NCI-H446 (cell line): ENCODE measurements at places on chromosomes 11 and 22.

GRCh38 chr11:39725081-39725480 is 1734.4 kb downstream of the LRRC4C start:
- DNase-seq = no peak

GRCh38 chr11:8251616-8252295 is 11.9 kb downstream of the LMO1 start:
- DNase-seq = no peak

GRCh38 chr11:7597620-7598019 is 75.7 kb downstream of the CYB5R2 start:
- no peak for DNase-seq

DNA sequence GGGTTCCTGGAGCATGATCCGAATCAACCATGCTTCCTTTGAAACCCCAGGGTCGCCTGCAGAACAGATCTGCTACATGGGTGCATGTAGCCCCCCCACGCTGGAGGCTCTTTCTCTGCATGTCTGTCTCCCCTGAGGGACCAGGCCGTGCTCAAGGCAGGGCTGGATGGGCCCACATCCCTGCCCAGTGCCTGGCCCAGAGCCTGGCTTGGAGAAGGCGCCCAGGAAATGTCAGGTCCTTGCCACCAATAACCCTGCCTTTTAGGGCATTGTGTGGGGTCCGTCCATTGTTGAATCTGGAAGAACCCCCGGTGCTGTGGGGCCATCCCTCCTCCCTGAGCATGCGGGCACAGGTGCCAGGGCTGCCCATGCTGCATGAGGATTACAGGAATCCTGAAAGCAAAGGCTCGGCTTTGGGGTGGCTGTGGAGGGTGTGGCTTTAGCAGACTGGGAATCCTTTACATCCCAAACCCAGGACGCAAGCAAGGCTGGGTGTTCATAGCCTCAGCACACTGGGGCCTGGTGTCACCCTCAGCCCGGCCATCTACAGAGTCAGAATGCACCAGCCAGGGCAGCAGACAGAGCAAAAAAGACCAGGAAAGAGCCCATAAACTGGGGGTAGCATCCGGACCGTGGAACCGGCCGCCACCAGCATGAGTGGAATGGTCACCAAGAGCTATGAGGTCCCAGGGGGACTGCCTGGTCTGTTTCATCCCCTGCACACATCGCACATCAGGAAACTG is 48.2 kb downstream of the RTL6 start:
- no peak for DNase-seq

DNA sequence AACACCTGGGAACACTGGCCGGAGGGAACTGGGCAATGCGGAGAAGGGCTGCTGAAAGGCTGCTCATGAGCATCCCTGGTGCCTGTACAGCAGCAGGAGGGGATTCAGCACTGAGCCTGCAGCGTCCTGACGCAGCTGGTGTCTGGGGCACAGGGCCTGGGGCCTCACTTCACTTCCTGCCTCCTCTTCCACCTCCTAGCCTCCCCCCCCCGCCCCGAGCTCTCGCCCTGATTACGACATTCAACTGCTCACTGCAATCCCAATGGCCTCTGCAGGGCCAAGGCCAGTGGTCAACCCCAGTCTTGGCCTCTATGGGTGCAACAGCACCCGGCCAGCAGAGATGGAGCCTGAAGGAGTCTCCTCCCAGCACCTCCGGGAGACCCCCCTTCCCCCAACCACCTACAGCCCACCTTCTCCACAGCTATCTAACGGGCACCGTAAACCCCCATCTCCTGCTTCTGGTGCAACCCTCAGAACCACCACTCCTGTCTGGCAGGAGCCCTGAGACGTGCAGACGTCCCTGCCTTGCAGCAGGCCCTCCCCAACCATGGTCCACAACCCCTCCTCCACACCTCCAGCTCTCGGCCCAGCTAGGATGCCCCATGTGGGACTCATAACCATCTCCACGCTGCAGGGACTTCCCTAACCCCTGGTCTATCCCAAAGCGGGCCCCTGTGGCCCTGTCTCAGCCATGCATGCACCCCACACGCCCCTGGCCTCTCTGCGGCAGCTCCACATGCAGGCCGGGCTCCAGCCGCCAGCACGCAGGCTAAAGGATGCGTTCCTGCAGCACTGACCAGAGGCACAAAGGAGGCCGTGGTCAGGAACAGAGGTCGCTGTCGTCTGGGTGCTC is 38.2 kb downstream of the BRD1 start:
- no peak for DNase-seq

DNA sequence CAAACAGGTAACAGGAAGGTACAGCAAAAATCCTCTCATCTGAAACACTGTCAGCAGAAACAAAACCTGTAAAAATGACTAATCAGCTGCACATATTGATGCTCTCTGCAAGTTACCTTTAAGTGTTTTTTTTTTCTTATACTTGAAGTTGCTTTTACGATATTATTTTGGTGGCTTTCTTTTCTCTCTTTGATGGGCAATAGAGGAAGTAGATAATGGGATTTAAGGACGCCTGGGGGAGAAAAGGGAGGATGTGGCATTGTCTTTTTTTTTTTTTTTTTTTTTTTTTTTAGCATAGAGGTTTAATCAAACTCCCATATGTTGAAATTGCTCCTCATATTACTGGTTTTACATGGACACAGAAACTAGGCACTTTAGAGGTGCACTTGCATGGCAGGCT is 11.4 kb upstream of the ADSL start:
- DNase-seq = no peak

GRCh38 chr22:39241794-39242594 is 2.8 kb downstream of the PDGFB start:
- no peak for DNase-seq

- DNase-seq = no peak
Measured at GRCh38 chr11:69249311-69250185, 44.4 kb upstream of the MYEOV start.

- no peak for DNase-seq
Measured at GRCh38 chr11:25924586-25924985, 407.3 kb upstream of the ANO3 start.

GRCh38 chr11:16773981-16774935 is 35.8 kb downstream of the C11orf58 start:
- DNase-seq = no peak

GRCh38 chr11:45860348-45860747 is 13.1 kb downstream of the CRY2 start:
- no peak for DNase-seq

GRCh38 chr11:10351765-10352641 is 47.1 kb downstream of the ADM start:
- DNase-seq = peak; percentile 28

DNA sequence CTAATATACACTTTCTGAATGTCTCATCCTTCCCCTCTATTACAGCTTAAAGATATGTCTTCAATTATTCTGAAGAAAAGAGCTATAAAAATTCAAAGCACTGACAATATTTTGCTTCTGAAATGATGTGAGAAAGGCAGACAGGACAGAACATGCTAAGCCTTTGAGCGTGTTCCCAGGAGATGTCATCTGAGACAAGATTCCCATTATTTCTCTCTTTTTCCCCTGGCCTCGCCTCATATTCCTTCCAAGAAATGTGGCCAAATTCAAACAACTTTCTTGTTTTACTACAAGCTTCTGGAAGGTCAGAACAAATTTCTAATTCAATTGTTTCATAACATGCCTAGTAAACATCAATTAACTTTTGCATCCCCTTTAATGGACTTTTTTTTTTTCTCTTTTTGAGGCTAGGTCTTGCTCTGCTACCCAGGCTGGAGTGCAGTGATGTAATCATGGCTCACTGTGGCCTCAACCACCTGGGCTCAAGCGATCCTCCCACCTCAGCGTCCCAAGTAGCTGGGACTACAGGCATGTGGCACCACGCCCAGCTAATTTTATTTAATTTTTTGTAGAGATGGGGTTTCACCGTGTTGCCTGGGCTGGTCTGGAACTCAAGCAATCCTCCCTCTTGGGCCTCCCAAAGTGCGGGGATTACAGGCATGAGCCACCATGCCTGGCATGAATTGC is 37.1 kb upstream of the NFRKB start:
- DNase-seq = no peak

DNA sequence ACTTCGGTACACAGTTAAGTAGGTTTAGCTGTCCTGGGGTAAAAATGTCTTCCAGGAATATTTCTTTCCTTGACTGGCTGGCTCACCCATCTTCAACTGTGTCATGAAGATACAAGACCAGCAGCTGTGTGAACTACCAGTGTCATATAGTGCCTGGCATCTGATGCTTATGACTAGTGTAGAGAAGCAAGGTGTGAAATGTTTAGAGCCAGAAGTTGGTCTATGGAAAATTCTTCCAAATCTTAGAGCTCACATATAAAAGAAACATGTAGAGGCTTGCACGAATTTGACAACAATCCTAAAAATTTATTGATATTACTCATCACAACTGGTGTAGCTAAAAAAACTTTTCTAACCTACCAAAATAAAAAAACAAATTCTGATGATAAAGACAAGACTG is 54.4 kb downstream of the ARL14EP start:
- DNase-seq = no peak

GRCh38 chr11:34573537-34573936 is 47.4 kb upstream of the EHF start:
- DNase-seq = no peak

DNA sequence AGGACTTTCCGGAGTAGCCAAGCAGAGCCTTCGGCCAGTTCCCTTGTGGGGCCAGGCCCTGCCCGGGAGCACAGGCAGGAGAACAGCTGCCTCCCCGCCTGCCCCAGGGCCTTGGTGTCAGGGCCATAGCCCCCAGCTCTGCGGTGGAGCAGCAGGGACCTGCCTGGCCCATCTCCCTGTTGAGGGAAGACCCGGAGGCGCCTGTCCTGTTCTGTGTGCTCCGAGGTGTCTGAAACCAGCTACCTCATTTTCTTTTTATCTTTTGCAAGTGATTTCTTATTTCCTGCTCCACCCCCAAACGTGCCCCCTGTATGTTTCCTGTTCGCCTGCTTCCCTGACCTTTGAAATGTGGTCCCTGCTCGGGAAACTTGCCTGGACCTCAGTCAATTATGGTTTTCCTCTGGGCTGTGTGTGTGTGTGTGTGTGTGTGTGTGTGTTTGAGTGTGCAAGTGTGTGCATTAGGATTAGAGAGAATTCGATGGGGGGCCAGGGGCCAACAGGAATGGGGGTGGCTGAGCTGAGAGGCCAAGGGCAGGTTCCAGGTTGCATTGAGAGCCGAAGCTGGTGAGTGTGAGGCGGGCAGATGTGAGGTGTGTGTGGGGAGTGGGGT is 19.1 kb downstream of the LRP5 start:
- no peak for DNase-seq

DNA sequence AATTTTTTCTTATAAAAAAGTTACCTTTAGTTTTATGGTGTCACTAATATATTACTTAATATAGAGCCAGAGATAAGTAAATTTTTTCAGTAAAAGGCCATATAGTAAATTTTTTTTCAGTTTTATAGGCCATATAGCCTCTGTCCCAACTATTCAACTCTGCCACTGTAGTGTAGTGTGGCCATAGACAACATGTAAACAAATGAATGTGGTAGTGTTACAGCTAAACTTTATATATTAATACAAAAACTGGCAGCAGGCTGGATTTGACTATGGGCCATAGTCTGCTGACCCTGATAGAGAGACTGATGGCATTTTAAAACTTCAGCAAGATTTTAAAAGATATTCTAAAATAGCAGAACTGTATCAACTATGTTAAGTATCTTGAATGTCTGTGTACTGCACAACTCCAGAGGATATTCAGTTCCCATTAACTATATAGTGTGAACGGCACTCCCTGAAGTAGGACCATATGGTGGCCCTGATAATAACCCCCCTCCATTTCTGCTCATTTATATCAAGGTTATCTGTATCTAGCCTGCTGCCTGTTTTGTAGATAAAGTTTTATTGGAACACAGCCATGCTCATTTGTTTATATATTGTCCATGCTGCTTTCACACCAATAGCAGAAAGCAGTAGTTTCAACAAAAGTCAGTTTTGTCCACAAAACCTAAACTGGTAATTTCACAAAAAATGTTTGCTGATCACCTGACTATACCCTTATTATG is 71.6 kb downstream of the PRMT3 start:
- DNase-seq = no peak

- peak; percentile 95 for DNase-seq
Measured at GRCh38 chr11:78740199-78741071, 165.8 kb upstream of the NARS2 start.

DNA sequence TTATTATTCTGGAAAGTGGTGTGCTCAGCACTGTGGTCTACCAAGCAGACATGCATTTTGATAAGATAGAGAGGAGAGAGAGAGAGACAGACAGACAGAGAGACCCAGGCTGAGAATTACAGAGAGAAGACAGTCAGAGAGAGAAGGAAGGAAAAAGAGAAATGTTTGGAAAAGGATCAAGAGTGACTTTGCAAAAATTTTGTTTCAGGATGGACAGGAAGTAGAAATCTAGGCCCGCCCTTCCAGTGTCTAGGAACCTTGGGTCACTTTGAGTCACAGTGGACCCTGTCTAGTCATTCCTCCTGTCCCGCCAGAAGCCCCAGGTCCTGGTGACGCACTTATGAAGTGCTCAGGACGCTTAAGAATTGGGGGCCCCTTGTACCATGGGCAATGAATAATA is 166.7 kb downstream of the ST3GAL4 start:
- DNase-seq = no peak

DNA sequence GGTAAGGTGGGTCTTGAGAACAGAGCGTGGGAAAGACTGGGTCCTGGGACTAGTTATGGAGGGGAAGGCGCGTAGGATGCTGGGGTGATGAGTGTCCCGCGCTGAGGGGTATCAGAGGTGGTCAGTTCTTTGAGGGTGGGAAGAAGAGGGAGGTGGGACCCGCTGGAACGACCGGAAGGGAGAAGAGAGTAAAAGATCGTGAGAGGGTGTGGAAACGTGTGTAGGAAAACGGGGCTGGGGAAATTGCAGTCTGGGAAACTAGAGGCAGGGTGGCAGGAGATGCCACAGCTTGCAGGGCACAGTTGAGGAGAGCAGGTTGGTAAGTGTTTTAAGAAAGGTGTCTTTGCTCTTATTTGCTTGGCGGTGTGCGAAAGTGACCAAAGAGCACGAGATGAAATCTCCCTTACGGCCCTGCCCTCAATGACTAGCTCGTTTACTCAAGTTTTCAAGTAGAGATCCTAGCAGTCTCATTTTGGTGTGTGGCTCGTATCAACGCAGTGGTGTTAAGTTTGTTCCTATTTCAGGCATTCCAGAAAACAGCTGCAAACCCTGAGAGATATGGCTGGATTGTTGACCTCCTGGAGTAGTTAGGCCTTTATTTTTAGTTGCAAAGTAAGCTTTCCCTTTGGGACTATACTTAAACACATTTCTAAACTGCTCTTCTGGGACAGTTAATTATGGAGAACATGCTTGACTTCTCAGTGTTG is 615 bp downstream of the STT3A start:
- DNase-seq = no peak

DNA sequence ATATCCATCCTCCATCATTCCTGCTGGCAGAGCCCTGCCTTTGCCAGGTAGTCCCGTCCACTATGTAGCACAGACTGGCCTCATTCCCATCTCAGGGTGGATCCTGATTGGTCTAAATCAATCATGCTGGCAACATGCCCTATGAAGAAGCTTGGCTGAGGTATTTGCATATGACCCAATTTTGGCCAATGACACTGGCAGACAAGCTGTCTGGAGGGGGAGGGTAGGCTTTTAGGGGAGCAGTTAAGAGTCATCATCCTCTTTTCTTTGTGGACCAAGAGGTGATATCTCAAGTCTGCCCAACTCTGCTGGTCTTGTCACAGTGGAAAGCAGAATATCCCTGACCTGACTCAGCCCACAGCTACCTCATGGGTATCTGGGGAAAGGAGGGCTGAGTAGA is 5.1 kb downstream of the CCDC89 start:
- peak; percentile 21 for DNase-seq
